ENCODE measurements at places on chromosomes 3 and 15.

GRCh38 chr3:127328421-127328820 is 40.6 kb upstream of the PRR20G start:
- DNase-seq = no peak
- H3K27me3 ChIP-seq = no peaks in the 10 kb centered on the region
- no peaks in the 10 kb centered on the region for H3K4me1 ChIP-seq
- no peak overlapping the region for H3K27ac ChIP-seq
- H3K4me3 ChIP-seq = no peak overlapping the region

DNA sequence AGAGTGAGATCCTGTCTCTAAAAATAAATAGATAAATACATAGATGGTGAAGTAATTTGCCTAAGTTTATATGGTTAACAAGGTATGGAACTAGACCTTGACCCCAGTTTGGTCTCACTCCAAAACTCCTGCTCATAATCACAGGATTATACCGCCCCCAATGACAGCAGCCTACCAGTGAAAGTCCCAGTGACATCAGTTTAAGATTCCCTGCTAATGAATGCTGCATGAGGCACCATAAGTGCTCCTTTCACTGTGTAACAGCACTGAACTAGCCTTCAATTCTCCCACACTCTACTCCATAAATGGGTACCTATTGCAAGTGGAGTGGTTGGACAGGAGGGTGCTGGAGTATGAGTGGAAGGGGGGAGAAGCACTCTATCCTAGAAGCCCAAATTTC is 23.7 kb upstream of the THSD4 start:
- no peaks in the 10 kb centered on the region for H3K36me3 ChIP-seq
- no peak overlapping the region for H3K4me3 ChIP-seq

DNA sequence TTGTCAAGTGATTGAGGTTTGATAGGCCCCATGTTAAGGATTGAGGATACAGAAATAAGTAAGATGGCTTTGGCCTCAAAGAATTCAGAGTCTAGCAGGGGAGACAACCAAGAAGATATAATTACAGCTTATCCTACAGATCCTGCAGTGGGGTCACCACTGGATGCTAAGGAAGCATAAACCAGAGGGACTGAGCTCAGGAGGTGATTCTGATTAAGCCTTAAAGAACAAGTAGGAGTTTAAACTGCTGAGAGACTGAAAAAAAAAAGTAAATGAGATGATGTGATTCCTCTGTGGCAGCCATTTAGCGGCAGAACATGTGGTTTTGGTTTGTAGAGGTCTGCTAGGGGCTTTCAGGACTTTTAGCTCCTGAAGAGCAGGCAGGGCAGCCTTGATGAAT is 72.1 kb upstream of the ROPN1 start:
- DNase-seq = no peak
- peaks cover 17% of the 10 kb centered on the region for H3K4me1 ChIP-seq
- H3K27me3 ChIP-seq = no peaks in the 10 kb centered on the region
- no peaks in the 10 kb centered on the region for H3K36me3 ChIP-seq
- no peak overlapping the region for H3K4me3 ChIP-seq

GRCh38 chr15:46207341-46207740 is 572.5 kb downstream of the SQOR start:
- no peaks in the 10 kb centered on the region for H3K27me3 ChIP-seq
- H3K27ac ChIP-seq = no peak overlapping the region
- H3K4me1 ChIP-seq = no peaks in the 10 kb centered on the region

DNA sequence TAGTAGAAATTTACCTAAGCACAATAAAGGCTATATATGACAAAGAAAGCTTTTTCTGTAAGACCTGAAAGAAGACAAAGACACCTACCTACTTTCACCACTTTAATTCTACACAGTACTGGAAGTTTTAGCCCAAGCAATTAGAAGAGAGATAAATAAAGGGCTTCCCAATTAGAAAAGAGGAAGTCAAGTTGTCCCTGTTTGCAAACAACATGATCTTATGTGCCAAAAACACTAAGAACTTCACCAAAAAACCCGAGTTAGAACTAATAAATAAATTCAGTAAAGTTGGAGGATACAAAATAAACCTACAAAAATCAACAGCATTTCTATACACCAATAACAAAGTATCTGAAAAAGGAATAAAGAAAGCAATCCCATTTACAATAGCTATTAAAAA is 190.9 kb downstream of the NR2F2 start:
- no peak overlapping the region for H3K4me3 ChIP-seq
- H3K27ac ChIP-seq = no peak overlapping the region
- DNase-seq = no peak

DNA sequence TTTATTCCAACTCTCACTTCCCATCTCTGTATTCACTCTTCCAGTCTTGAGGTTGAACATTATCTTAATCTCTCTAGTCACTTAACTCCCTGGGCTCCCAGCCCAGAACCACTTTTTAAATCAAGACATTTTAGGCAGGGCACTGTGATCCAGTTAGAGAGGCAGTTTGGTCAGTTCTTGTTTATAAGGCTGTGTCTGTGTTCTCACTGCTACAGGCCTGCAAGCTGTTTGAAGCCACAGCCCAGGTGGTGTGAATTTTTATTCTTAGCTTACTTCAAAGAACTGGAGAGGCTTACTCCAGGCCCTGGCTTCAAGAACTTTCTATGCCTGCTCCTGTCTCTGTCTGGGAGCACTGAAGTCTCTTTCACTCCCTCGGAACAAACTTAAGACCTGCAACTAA is 906.1 kb downstream of the CADM2 start:
- no peaks in the 10 kb centered on the region for H3K27me3 ChIP-seq
- no peak overlapping the region for H3K27ac ChIP-seq
- no peaks in the 10 kb centered on the region for H3K36me3 ChIP-seq
- no peaks in the 10 kb centered on the region for H3K4me1 ChIP-seq

DNA sequence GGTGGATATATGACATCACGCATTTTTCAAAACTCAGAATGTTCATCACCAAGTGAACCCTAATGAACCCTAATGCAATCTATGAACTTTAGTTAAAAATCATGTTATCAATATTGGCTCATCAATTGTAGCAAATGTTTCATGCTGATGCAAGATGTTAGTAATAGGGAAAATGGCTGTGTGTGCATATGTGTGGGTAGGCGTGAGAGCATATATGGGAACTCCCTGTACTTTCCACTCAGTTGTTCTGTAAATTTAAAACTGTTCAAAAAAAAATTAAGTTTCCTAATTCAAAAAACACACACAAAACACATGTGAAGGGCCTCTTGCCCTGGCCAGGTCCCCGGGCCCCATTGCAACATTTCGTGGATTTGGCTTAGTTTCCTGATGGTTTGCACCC is 89.7 kb upstream of the PROK2 start:
- no peak overlapping the region for H3K27ac ChIP-seq
- DNase-seq = no peak
- H3K27me3 ChIP-seq = no peaks in the 10 kb centered on the region
- no peaks in the 10 kb centered on the region for H3K4me1 ChIP-seq

GRCh38 chr3:181771120-181771519 is 59.4 kb downstream of the SOX2 start:
- no peak for DNase-seq
- no peak overlapping the region for H3K27ac ChIP-seq
- no peaks in the 10 kb centered on the region for H3K36me3 ChIP-seq
- H3K27me3 ChIP-seq = no peaks in the 10 kb centered on the region

- no peaks in the 10 kb centered on the region for H3K27me3 ChIP-seq
- H3K4me1 ChIP-seq = no peaks in the 10 kb centered on the region
These were observed 72.8 kb upstream of the ANKRD34C start for GRCh38 chr15:79209690-79210089.

DNA sequence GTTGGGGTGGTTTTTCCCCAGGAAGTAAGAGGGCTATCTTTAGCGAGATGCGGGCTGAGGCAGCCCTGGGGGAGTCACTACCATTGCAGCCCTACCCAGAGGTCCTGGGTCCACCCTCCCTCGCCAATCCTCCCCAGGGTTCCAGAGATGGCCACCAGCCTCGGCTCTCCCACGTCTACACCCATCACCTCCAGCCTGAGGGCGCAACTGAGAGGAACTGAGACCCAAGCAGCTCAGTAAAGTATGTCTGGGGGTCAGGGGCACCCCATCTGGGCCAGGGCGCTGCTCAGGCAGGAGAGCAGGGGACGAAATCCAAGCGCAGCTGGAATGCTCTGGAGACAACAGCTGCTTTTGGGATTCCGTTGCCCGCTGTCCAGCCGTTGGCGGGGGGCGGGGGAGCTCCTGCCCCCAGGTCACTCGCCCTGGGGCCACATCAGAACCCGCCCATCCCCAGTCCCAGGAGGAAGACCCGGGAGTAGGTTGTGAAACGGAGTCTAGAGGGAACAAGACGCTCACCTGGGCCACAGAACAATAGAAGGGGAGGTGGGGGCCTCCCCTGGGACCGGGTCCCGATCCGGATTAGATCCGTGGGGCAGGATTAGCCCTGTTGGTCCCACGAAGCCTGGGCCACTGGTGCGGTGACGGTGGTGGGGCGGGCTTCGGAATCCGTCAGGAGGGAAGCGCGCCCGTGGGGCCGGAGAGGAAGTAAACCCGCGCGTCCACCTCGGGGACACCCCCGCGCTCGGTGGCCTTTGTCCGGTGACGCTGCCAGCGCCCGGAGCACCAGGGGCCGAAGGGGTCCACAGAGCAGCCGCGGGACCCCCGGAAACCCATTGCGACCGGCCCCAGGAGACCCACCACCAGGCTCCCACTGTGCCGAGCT is 1.4 kb upstream of the NDUFAF3 start:
- peak overlapping the region; percentile 100 for H3K27ac ChIP-seq
- peak overlapping the region; percentile 98 for H3K4me3 ChIP-seq
- H3K4me1 ChIP-seq = peaks cover 17% of the 10 kb centered on the region
- H3K27me3 ChIP-seq = no peaks in the 10 kb centered on the region
- peak; percentile 66 for DNase-seq
- H3K36me3 ChIP-seq = peaks cover 4% of the 10 kb centered on the region

GRCh38 chr15:55284426-55284825 is 5.2 kb downstream of the RAB27A start:
- no peaks in the 10 kb centered on the region for H3K27me3 ChIP-seq
- H3K4me3 ChIP-seq = no peak overlapping the region
- no peak overlapping the region for H3K27ac ChIP-seq
- DNase-seq = no peak

DNA sequence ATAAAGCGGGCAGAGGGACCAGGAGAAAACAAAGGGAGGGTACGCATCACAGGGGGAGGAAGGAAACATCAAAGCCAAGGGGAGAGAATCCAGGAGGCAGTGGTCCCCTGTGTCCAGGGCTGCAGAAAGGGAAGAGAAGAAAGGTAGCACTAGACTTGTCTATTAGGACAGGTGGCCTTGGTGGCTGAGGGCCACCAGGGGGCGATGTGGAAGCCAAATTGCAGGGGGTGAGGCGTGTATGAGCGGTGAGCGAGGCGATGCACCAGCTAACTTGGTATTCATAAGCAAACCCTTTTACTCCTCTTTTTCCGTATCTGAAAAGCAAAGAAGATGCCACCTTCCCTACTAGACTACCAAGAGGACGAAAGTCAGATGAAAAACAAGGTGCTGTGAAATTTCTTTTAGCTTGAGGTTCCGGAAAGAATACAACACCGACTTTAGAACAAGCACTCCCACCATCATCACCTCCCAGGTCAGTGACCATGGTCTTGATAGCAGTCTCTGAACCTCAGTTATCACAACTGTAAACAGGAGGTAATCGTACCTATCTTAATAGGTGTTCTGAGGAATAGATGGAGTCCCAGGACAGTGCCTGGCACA is 654.4 kb upstream of the ADAMTS9 start:
- H3K27ac ChIP-seq = no peak overlapping the region
- H3K4me3 ChIP-seq = no peak overlapping the region
- no peak for DNase-seq
- H3K36me3 ChIP-seq = no peaks in the 10 kb centered on the region
- no peaks in the 10 kb centered on the region for H3K27me3 ChIP-seq
- H3K4me1 ChIP-seq = no peaks in the 10 kb centered on the region

- no peak overlapping the region for H3K4me3 ChIP-seq
- no peak overlapping the region for H3K27ac ChIP-seq
- H3K36me3 ChIP-seq = no peaks in the 10 kb centered on the region
- no peaks in the 10 kb centered on the region for H3K27me3 ChIP-seq
- H3K4me1 ChIP-seq = no peaks in the 10 kb centered on the region
These were observed 27.4 kb downstream of the GLDN start for GRCh38 chr15:51368751-51369450.

- H3K4me1 ChIP-seq = no peaks in the 10 kb centered on the region
- H3K27me3 ChIP-seq = no peaks in the 10 kb centered on the region
- H3K27ac ChIP-seq = no peak overlapping the region
- no peak for DNase-seq
- no peaks in the 10 kb centered on the region for H3K36me3 ChIP-seq
- H3K4me3 ChIP-seq = no peak overlapping the region
These were observed 31.1 kb downstream of the FILIP1L start for GRCh38 chr3:100083209-100083608.

GRCh38 chr3:157516928-157517327 is 13.7 kb upstream of the VEPH1 start:
- no peaks in the 10 kb centered on the region for H3K4me1 ChIP-seq
- no peak overlapping the region for H3K4me3 ChIP-seq
- H3K27me3 ChIP-seq = no peaks in the 10 kb centered on the region
- no peak for DNase-seq
- no peak overlapping the region for H3K27ac ChIP-seq
- no peaks in the 10 kb centered on the region for H3K36me3 ChIP-seq

GRCh38 chr3:50127251-50127691 is 27.9 kb upstream of the SEMA3F start:
- H3K4me3 ChIP-seq = no peak overlapping the region
- peaks cover 28% of the 10 kb centered on the region for H3K4me1 ChIP-seq
- no peak overlapping the region for H3K27ac ChIP-seq

DNA sequence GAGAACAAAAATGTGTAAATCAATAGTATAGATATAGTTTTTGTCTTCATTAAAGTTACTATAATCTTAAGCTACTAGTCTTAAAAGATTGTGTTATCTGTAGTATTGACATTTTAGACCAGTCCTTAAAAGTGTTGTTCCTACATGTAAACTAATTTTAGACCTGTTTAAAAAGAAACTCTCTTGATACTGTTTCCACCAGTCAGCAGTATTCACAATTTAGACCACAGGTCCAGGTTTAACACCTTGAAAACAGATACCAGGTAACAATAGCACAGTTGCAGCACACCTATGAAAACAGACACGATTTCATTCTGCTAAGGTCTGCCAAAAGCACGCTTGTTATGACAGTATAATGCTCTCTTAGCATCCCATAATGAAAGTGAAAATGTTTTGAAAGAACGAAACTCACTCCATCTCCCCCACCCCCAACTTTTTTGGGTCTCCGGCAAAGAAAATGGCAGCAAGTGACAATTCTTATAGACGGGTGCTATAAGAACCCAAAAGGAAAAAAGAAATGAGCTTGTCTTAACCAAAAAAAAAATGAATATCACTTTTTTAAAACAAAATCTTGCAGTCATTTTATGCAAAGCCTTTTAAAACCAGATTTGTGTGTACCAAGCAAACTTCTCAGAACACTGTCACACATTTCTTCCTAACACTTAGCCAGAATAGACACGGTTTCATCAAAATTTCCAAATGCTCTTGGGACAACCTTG is 1.6 kb downstream of the EIF4E3 start:
- no peaks in the 10 kb centered on the region for H3K27me3 ChIP-seq
- DNase-seq = no peak
- no peaks in the 10 kb centered on the region for H3K4me1 ChIP-seq
- H3K4me3 ChIP-seq = peak overlapping the region; percentile 76
- H3K36me3 ChIP-seq = no peaks in the 10 kb centered on the region
- H3K27ac ChIP-seq = no peak overlapping the region

DNA sequence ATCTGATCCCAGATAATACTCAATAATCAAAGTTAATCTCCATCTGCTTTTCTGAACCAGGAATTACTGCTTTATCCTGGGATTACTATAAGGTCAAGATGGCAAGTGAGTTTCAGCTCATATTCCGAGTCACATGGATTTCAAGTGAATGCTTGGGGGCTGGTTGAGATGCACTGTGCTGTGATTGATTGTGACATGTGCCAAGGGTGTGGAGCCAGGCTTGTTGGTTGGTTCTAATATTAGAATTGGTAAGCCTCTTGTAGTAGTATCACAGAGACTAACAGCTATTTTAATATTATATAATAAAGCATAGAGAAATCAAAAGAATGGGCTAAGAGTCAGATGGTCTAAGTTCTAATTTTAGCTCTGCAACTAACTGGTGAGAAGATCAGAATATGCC is 74.2 kb upstream of the ICE2 start:
- no peaks in the 10 kb centered on the region for H3K27me3 ChIP-seq
- H3K4me3 ChIP-seq = no peak overlapping the region
- no peak overlapping the region for H3K27ac ChIP-seq

Data from breast epithelium (tissue), 4 donors.